Activated CD4-positive, alpha-beta T cell treated with anti-CD3 and anti-CD28 coated beads for 36 hours (primary cell): ENCODE measurements at places on chromosomes 16 and 17. TPM values are rescaled to one million over a fixed set of nuclear protein-coding genes. Genes with fewer than 3 reads are reported as not detected.

DNA sequence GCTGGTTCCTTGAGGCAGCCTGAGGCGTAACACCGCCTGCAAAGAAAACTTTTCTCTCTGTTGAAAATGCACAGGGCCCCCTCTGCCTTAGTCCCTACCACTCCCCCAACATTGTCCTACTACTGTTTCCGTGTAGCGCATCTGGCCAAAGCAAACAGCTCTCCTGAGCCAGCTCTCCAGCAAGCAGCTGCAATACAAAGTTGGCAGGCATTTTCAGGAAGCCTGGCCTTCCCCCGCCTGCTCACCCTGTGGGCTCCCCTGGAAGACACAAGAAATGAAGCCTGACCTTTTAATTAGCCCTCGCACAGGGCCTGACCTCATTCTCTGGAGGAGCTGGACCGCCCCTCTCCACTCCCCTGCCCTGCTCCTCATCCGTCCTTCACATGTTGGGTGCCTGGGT lies 66.7 kb downstream of the SOX9 start:
- no peak for DNase-seq

DNA sequence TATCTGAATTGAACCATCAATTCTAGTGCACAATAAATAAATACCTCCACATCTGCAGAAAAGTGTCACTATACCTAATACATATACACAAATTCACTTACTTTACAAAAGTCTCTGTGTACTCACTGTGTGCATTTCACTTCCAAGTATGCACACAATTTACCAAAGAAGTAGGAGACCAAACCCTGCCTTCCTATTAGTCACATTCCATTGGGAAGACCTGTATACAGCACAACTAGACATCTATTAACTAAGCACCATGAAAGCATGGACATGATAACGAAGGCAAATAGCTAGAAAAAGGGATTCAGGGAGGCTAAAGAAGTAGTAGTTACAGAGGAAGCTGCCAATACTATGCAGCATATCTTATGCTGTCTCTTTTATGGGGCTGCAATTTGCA lies 139.5 kb downstream of the SNX11 start:
- no peak for DNase-seq

- DNase-seq: peak; percentile 52
These were observed 21.0 kb upstream of the HERPUD1 start for GRCh38 chr16:56910654-56911539.

The USP43 gene
- total RNA-seq: 0.25 TPM

GRCh38 chr16:71687861-71688260 lies 36.6 kb downstream of the PHLPP2 start:
- DNase-seq: no peak
